Activated naive CD4-positive, alpha-beta T cell treated with Interleukin-2 at 50 U/mL for 16 hours (primary cell): ENCODE measurements at places on chromosomes 16 and 17.

DNA sequence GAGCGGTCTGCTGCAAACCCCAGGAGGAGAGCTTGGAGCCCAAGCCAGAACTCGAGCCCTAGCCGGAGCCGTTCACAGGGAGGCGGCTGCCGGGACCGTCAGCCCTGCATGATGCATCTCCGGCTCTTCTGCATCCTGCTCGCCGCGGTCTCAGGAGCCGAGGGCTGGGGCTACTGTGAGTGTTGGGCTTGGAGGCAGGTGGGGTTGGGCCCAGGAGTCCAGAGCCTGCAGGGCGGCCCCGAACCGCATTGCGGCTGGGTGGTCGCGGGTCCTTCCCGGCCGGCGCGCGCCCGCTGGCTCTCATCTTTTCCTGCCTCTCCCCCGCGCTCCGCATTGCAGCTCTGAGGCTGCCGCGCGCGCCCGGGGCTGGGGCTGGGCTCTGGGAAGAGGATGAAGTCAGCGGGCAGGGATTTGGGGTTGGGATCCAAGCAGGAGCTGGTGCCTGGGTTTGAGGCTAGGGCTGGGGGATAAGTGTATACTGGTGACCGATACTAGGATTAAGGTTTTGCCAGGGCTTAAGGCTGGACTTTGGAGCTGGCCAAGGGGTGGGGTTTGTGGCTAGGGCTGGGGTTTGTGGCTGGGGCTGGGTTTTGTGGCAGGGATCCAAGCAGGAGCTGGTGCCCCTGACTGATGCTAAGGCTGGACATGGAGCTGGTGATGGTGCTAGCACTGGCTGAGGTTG is 532 bp downstream of the CNTNAP1 start:
- DNase-seq: peak; percentile 37

DNA sequence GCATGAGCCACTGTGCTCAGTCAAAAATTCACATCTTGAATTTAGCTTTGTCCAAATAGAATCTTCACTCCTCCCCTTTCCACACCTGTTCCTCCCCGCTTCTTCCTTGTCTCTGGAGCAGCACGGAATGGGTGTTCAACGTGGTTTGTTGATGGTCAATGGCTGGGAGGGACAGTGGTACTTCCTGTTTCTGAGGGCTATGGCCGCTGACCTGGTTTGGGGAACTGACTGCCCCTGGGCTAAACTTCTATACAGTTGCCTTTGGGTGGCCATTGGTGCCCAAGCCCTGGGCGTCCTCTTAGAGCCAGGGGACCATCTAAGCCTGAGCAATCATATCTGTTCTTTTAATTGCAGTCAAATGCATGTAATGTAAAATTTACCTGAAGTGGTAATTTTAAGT is 19.1 kb upstream of the WFIKKN2 start:
- DNase-seq: no peak

- no peak for DNase-seq
Observed at GRCh38 chr17:29112771-29113295, 67.4 kb downstream of the MYO18A start.

DNA sequence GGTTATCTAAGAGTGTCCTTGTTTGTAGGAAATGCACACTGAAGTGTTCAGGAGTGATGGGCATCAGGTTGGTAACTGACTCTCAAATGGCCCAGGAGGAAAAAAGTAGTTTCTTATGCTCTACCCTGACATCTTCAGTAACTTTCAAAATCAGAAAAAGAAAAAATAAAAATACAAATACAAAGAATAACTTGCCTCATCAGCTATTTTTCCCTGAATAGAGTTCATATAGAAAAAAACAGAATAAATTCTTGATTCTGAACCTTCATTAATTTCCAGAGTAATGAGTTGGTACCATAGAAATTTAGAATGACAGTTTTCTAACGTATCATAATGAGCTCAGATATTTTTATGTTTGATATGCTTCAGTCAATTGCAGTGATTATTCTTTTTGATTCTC is 27.2 kb upstream of the HYDIN start:
- no peak for DNase-seq

DNA sequence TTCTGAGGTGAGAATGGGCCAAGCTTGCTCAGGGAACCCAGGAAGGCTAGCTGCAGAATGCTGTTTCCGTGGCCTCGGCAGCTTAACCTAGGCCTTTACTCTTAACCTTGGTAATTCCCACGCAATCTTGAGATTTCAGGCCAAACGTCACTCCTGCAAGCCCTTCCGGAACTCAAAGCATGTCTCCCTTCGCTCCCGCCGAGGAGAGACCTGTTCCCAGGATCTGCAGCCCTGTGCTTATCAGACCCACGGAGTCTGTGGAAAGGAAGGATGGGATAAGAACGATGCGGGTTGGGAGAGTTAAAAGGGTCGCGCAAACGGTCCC is 524 bp upstream of the ZFP3 start:
- DNase-seq: no peak

- DNase-seq: peak; percentile 19
Observed at GRCh38 chr16:84544031-84544773, 39.7 kb upstream of the MEAK7 start.

DNA sequence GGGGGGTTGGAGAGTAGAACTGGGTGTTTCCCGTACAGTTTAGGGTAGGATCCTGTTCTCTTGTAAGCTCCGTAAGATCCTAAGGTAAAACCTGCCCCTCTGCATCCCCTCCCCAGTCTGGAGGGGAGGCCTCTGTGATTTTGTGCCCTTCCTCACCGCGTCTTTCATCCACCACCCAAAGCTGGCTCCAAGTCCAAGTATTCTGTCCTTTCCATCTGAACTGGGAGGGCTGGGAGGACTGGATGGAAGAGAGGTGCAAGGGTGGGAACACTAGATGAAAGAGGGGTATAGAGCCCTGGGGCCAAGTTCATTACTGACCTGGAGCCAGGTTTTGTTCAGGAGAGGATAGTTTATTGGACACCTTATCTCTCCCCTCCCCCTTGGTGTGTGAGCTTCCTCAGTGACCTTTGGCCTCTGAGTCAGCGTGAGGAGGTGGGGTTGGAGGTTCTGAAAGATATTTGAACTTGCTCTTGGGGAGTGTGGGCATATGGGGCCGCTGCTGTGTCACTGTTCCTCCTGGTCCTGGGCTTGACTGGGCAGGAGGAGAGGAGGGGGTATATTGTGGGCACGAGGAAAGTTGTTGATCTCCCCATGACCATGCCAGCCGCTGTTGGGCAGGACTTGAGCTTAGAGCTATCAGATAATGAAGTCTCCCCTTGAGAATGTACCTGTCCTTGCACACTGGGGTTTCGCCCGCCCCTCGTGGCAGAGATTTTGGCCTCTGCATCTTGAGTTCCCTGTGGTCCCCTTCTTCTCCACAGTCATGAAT is 1.6 kb downstream of the LASP1 start:
- DNase-seq: peak; percentile 82
